ENCODE measurements at places on chromosomes 11 and 22. TPM values are rescaled to one million over a fixed set of nuclear protein-coding genes. Genes with fewer than 3 reads are reported as not detected.

GRCh38 chr11:116611998-116612620 lies 160.7 kb downstream of the BUD13 start:
- no peak overlapping the region for H3K27ac ChIP-seq
- DNase-seq, result no peak
- H3K4me3 ChIP-seq, result no peak overlapping the region
- no peaks in the 10 kb centered on the region for H3K27me3 ChIP-seq
- H3K36me3 ChIP-seq, result no peaks in the 10 kb centered on the region

DNA sequence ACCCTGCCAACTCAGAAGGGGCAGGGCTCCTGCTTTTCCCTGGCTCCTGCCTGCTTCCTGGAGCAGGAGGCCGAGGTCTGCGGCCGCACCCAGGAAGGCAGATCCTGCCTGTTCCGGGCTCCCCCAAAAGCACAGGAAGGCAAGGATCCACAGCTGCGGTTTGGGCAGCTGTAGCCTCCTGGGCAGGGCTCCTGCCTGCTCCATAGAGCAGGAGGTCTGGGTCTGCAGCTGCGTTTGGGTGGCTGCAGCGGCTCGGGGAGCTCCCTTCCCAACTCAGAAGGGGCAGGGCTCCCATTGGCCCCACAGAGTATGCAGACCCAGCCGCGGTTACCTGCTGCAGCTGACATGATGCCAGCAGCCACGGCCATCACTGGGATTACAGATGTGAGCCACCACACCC lies 5.5 kb downstream of the UPK2 start:
- H3K36me3 ChIP-seq, result no peaks in the 10 kb centered on the region
- no peak overlapping the region for H3K4me3 ChIP-seq
- H3K27ac ChIP-seq, result no peak overlapping the region
- H3K4me1 ChIP-seq, result no peaks in the 10 kb centered on the region
- H3K27me3 ChIP-seq, result peaks cover 32% of the 10 kb centered on the region
- no peak for DNase-seq

Gene ELFN2
- polyA plus RNA-seq, result 5.0 TPM

- H3K27ac ChIP-seq, result no peak overlapping the region
- H3K27me3 ChIP-seq, result no peaks in the 10 kb centered on the region
- no peak overlapping the region for H3K4me3 ChIP-seq
Measured at GRCh38 chr11:42025121-42025803, 565.8 kb upstream of the LRRC4C start.

- H3K4me1 ChIP-seq, result peaks cover 4% of the 10 kb centered on the region
- H3K36me3 ChIP-seq, result peaks cover 34% of the 10 kb centered on the region
- no peak overlapping the region for H3K27ac ChIP-seq
- H3K4me3 ChIP-seq, result no peak overlapping the region
- DNase-seq, result no peak
Measured at GRCh38 chr11:76793391-76794291, 10.5 kb downstream of the TSKU start.

DNA sequence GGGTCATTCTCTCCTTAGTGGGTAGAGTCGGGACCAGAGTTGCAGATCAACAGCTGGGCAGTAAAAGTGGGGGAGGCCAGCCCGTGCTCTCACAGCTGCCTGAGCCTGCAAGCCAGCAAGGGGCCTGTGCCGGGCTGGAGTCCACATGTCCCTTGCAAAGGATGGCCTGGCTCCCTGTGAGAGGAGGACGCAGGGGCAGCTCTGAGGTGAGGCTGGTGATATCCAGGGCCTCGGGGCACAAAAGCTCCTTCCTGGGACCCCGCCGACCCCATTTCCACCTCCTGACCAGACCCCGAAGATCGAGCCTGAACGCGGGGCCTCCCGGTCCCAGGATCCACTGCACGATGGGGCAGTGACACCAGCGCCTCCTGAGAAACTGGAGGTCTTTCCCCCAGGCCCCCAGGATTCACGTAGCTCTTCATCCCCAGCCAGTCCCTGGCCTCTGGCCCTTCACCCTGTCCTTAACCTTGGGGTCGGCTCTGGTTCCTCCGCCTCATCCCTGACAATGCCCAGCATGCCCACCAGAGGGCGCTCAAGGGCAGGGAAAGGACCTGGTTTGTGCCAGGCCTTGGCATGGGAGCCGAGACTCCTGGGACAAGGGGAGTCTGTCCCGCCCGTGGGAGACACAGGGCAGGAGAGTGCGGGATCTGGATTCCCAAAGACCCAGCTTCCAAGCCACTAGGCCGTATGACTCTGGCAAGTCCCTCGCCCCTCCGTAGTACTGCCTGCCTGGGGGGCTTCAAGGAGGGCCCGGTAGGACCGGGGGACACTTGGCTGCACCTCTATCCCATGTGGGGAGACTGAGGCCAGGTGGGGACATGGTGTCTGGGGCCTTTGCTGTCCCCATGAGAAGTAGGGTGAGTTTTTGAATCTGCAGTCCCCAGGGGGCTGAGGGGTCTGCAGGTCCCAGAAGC lies 17.8 kb upstream of the WNT7B start:
- no peaks in the 10 kb centered on the region for H3K36me3 ChIP-seq
- peaks cover 9% of the 10 kb centered on the region for H3K27me3 ChIP-seq
- no peak overlapping the region for H3K27ac ChIP-seq
- H3K4me1 ChIP-seq, result peaks cover 28% of the 10 kb centered on the region
- peak; percentile 44 for DNase-seq

DNA sequence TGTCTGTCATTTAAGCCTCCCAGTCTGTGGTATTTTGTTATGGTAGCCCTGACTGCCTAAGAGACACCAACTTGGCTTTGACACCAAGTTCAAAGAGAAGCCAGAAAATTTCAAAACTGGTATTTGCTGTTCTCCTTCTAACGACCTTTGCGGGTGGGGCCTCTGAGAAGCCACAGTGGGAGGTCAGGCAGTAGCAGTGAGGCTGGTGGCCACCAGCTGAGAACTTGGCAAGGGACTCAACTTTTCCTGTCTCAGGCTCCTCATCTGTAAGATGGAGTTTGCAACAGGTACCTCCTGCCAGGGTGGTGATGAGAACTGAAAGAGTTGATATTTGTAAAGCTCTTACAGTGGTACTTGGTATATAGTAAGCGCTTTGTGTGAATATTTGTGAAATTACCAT lies 183.4 kb downstream of the BCR start:
- no peak overlapping the region for H3K27ac ChIP-seq
- no peak overlapping the region for H3K4me3 ChIP-seq
- H3K27me3 ChIP-seq, result peaks cover 8% of the 10 kb centered on the region
- no peaks in the 10 kb centered on the region for H3K4me1 ChIP-seq
- DNase-seq, result no peak

GRCh38 chr22:29152045-29152953 lies 53.4 kb upstream of the EMID1 start:
- H3K36me3 ChIP-seq, result no peaks in the 10 kb centered on the region
- DNase-seq, result no peak
- no peaks in the 10 kb centered on the region for H3K27me3 ChIP-seq
- no peak overlapping the region for H3K27ac ChIP-seq
- no peaks in the 10 kb centered on the region for H3K4me1 ChIP-seq

DNA sequence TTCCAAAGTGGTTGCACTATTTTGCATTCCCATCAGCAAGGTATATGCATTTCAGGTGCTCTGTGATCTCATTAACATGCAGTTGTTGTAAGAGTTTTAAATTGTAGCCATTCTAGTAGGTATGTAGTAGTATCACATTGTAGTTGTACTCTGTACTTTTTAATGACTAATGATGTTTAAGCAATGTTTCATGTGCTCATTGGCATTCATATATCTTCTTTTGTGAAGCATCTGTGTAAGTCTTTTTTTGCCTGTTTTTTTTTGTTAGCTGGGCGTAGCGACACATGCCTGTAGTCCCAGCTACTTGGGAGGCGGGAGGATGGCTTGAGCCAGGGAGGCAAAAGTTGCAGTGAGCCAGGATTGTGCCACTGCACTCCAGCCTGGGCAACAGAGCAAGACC lies 11.3 kb upstream of the TRIM29 start:
- no peak overlapping the region for H3K27ac ChIP-seq
- no peak overlapping the region for H3K4me3 ChIP-seq
- H3K36me3 ChIP-seq, result no peaks in the 10 kb centered on the region
- no peaks in the 10 kb centered on the region for H3K4me1 ChIP-seq

DNA sequence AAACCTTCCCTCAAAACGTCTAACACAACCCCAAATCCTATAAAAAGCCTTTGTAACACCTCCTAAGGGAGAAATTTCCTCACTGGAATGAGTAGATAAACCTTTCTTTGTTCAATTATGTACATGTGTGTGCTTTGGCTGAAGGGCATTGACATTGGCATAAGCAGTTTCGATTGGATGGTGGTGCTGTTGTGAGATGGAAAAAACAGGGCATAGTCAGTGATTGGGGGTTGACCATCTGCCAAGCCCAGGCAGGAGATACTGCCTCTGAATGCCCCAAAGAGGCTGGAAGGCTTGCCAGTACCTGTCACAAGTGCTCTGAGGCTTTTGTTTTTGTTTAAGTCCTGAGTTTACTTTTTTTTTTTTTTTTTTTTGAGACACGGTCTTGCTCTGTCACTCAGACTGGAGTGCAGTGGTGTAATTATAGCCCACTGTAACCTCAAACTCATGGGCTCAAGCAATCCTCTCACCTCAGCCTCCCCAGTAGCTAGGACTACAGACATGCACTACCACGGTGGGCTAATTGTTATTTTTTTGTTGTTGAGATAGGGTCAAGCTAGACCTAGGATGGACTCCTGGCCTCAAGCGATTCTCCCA lies 1.2 kb upstream of the CCDC117 start:
- no peak for DNase-seq
- H3K27ac ChIP-seq, result no peak overlapping the region
- H3K27me3 ChIP-seq, result no peaks in the 10 kb centered on the region
- no peak overlapping the region for H3K4me3 ChIP-seq
- peaks cover 8% of the 10 kb centered on the region for H3K36me3 ChIP-seq
- H3K4me1 ChIP-seq, result no peaks in the 10 kb centered on the region

DNA sequence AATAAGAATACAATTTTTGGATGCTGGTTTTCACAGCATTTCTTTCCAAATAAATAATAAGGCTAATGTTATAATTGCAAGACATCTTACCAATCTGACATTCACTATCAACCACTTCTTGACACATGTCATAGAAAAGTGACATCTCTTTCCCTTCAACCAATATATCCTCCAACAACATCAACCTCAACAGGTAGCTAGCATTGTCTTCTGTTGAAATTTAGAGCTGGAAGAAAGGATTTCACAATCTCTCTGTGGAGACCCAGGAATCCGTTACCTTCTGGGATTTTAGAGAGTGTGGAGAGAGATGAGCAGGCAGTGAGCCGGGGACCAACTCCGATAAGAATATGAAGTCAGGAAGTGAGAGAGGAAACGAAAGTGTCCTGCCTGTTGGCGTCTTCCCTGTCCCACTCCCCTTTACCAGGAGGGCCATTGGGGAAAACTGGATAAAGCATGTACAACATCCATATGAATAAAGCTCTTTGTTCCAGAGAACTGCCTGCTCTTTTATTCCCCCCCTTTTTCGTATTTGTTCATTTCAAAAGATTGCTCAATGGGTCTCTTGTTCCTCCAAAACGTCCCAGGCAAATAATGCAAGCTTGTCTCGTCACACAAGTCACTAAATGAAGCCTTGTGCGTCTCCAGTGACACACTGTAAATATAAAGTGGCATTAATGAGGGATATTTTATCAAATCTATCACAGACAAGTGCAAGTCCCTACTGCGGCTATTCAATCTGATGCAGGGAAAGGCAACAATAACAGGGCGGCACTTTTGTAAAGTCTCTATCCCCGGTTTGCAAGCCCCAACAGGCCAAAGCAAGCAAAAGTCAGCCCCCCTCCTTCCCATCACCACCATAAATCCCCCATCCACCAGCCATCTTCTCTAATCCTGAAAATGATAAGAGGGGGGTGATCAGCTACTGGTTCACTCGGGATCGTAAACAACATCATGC lies 3.4 kb downstream of the CADM1 start:
- no peak for DNase-seq
- no peak overlapping the region for H3K4me3 ChIP-seq
- H3K4me1 ChIP-seq, result peaks cover 2% of the 10 kb centered on the region
- H3K27ac ChIP-seq, result no peak overlapping the region
- no peaks in the 10 kb centered on the region for H3K36me3 ChIP-seq

- no peak overlapping the region for H3K4me3 ChIP-seq
- no peaks in the 10 kb centered on the region for H3K27me3 ChIP-seq
- H3K27ac ChIP-seq, result no peak overlapping the region
Measured at GRCh38 chr11:124536520-124536919, 6.9 kb downstream of the OR8B12 start.

Data from IMR-90 (cell line).